Bone marrow (tissue), 2 donors: ENCODE measurements at places on chromosomes 12 and 14.
A peak's percentile ranks its signal among the peaks of the same experiment; 100 is the strongest.

- DNase-seq, result peak; percentile 12
Measured at GRCh38 chr12:111598637-111599452, at the start of gene ATXN2. TSS of gene ATXN2 (minus strand) at chr12:111599315. CDS start at chr12:111599034, 281 bp downstream.

DNA sequence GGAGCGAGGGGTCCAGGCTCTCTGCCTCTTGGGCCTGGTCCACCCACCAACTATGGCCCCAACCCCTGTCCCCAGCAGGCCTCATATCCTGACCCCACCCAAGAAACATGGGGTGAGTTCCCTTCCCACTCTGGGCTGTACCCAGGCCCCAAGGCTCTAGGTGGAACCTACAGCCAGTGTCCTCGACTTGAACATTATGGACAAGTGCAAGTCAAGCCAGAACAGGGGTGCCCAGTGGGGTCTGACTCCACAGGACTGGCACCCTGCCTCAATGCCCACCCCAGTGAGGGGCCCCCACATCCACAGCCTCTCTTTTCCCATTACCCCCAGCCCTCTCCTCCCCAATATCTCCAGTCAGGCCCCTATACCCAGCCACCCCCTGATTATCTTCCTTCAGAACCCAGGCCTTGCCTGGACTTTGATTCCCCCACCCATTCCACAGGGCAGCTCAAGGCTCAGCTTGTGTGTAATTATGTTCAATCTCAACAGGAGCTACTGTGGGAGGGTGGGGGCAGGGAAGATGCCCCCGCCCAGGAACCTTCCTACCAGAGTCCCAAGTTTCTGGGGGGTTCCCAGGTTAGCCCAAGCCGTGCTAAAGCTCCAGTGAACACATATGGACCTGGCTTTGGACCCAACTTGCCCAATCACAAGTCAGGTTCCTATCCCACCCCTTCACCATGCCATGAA lies 8.6 kb downstream of the ARHGAP9 start:
- no peak for DNase-seq

- no peak for DNase-seq
Measured at GRCh38 chr14:75871181-75871880, 110.5 kb downstream of the TGFB3 start.

DNA sequence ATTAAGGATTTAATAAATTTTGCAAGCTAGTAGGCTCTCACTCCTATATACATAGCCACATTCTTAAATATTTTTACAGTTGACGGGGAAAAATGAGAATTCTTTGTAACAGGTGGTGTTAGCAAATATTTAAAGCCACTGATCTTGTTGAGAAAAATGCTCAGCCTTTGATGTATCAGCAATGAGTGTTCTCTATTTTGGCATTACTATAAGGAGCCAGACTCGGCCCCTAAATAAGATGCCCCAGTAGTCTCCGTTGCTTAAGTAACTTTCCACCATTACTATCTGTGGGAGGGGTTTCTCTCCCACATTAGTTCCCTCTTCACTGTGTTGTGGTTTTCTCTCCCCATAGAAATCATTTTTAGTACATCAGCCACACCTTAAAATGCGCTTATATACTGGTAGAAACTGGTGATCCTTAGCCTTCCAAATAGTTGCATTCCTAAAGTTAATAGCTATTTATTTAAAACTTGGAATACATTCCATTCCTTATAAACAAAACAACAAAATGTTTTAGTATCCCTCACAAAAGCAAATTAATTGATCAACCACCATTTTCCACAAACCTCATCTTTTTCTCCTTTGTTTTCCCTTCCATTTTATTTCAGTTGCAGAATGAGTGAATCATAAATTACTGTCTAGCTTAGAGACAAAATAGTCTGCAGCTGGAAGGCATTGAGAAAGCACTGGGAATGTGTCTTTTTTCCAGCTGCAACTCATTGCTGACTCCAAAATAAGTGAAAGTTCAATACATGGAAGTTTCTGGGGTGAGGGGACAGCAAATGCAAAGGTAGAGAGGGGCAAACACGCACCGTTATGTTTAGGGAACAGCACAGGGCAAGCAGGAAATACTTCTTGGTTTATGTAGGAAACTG lies 84.7 kb upstream of the FERMT2 start:
- no peak for DNase-seq

- DNase-seq, result no peak
Measured at GRCh38 chr14:103157969-103158368, 34.7 kb downstream of the TNFAIP2 start.

DNA sequence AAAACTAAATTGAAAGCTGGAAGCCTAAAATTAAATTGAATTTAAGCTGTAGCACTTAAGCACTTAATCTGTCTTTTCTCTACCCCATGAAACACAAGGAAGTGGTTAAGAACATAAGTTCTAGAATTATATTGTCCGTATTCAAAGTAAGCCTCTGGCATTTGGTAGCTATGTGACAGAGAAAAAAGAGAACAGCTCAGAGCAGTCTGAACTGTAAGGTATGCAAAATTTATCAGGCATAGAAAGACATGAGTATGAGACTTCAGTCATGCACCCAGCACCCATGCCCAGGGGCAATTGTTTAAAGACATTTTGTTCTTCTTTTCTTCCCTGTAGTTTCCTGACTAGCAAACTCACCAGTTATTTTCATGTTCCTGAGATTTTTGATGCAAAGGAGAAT lies 116.7 kb downstream of the KCNMB4 start:
- DNase-seq, result no peak

- no peak for DNase-seq
Measured at GRCh38 chr12:230925-231671, 17.1 kb upstream of the SLC6A12 start.

- no peak for DNase-seq
Measured at GRCh38 chr12:64178122-64178521, 44.0 kb downstream of the KICS2 start.

GRCh38 chr12:47123730-47124129 lies 44.0 kb upstream of the AMIGO2 start:
- DNase-seq, result no peak

DNA sequence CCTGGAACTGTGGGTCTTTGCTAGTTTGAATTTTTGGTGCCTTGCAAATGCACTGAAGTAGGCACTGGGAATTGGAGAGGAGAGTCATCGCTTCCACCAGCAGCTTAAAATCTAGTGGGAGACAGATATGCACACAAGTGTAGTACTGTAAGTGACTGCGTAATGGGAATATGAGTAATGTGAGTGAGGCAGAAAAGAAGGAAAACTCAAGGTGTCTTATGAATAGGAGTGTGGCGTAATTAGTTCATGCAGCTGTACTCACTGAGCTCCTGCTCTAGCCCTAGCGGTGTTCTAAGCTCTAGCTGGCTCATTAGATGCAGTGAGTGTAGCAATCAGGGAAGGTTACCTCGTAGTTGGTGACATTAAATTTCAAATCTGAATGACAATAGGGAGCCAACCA lies 2.8 kb downstream of the TCP11L2 start:
- no peak for DNase-seq

DNA sequence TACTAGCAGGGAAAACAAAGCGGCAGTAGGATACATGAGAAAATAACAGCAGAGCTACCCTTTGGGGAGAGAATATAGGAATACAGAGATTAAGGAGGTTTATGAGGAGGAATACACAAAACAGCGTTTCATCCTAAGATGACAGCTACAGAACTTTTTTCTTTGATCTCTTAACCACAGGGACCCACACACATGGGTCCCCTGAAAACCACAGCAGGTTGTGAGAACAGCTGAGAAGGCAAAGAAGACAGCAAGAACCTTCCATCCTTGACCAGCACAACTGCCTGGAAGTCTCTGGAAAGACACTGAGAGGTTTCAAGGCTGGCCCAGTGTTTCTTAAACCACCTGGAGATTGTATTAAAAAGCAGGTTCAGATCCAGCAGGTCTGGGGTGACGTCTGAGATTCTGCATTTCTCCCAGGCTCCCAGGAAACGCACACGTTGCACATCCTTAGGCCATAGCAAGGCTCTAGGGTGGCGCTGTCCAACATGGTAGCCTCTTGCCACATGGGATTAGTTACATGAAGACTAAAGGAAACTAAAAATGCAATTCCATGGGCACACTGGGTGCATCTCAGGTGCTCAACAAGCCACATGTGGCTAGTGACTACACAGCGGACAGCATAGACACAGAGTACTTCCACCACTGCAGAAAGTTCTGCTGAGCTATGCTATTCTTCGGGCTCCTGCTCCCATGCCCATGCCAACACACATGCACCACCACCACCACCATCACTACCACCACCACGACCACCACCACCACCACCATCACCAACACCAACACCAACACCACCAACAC lies 92.3 kb downstream of the FOXN3 start:
- no peak for DNase-seq

DNA sequence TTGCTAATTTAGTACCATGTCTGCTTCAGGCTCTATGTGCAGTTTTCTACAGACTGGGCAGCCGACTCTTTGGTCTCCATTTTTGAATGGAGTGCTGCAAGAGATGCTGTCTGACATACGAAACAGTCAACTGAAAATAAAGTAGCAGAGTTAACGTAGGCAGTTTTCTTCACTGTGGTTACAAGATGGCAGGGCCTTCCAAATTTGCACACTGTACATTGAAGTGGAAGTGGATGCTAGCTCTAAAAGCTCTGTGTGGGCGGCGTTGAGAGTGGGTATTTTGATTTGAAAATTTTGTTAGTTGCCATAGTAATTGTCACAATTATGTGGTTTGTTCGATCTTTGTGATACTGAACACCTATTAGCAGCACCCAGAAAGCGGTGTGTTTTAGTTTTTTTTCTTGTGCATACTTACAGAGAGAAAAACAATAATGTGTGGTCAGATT lies 154.9 kb upstream of the ATP2B1 start:
- no peak for DNase-seq

GRCh38 chr14:68020999-68021663 lies 201.6 kb downstream of the RAD51B start:
- DNase-seq, result no peak

- peak; percentile 8 for DNase-seq
Measured at GRCh38 chr12:5003025-5003666, 40.5 kb upstream of the KCNA5 start.

GRCh38 chr12:11780521-11781101 lies 131.1 kb downstream of the ETV6 start:
- DNase-seq, result no peak

- no peak for DNase-seq
Measured at GRCh38 chr14:24941719-24942118, 108.2 kb downstream of the STXBP6 start.

- no peak for DNase-seq
Measured at GRCh38 chr14:101293605-101294004, 267.7 kb upstream of the DIO3 start.

DNA sequence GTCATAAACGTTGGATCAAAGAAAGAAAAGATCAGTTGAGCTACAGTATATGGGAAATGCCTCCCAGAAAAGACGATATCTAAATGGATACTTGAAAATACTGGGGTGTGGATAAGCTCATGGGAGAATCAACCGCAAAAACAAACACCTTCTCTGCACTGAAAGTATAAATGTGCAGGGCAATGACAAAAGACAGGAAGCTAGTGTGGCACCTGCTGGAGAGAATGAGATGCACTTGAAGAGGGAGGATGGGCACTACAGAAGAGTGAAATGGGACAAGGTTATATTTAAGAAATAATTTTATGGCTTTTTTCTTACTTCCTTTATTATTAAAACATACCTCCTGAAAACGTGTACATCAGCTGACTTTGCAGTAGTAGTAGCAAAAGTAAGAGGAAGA lies 153.7 kb downstream of the PRKD1 start:
- no peak for DNase-seq

GRCh38 chr12:22248121-22248520 lies 86.4 kb downstream of the ST8SIA1 start:
- DNase-seq, result no peak

- no peak for DNase-seq
Measured at GRCh38 chr14:32438517-32438916, 109.4 kb downstream of the AKAP6 start.

GRCh38 chr12:113472191-113473121 lies 785 bp upstream of the LHX5 start:
- DNase-seq, result no peak

DNA sequence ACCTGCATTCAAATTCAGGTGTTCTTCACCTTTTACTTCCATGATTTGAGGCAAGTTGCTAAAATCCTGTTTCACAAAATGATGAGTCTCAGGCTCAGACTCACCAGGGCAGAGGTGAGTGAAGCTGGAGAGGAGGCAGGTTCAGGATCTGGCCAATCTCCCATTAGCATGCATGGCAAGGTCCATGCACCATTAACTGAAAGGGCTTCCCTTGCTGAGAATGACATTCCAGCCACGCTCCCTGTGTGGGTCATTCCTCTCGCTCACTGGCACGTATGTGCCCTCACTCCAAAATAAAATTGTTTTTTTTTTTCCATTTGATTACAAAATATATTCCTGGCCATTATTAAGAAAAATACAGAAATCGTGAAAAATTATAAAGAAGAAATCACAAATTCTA lies 257.6 kb downstream of the C12orf75 start:
- no peak for DNase-seq

GRCh38 chr12:60760965-60761364 lies 1165.1 kb downstream of the SLC16A7 start:
- no peak for DNase-seq

GRCh38 chr12:93085383-93086287 lies 156.5 kb upstream of the EEA1 start:
- DNase-seq, result no peak

DNA sequence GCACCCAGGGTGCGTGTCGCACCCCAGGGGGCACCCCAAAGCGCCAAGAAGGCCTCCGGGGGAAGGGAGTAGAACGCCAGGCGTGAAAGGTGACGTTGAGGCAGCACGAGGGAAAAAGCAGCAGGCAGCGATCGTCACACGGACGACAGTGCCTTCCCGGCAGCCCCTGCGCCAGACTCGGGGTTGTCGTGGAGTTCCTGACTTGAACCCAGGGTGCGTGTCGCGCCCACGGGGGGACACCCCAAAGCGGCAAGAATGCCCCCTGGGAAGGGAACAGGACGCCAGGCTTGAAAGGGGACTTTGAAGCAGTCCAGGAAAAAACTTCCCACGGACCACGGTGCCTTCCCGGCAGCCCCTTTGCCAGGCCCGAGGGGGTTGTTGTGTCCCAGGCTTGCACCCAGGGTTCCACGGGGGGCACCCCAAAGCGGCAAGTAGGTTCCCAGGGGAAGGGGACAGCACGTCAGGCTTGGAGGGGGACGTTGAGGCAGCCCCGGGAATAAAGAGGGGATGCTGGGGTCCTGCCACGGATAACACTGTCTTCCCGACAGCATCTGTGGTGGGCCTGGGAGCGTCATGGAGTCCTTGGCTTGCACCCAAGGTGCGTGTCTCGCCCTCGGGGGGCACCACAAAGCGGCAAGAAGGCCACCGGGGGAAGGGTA lies 159.2 kb upstream of the ALG10B start:
- DNase-seq, result no peak

DNA sequence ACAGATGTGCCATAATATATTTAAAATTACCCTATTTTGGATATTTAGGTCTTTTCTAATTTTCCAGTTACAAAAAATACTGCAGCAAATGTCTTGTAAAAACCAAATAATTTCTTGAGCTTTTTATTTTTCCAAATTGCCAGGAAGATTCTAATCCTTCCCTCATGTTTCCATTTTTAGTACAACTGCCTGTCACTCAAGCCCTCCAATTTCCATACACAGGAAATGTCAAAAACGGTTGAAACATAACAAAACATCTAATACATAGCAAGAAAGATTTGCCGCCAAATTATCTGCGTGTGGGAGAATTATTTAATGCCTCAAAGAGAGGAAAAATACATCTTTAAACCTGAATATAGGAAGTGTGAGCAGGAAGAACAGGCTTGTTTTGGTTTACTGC lies 2.3 kb upstream of the FOXJ2 start:
- DNase-seq, result no peak

GRCh38 chr14:32020882-32021281 lies 56.2 kb upstream of the ARHGAP5 start:
- no peak for DNase-seq
